Posterior vena cava (tissue), 2 donors: ENCODE measurements at places on chromosomes 12 and 14. TPM values are rescaled to one million over a fixed set of nuclear protein-coding genes. Genes with fewer than 3 reads are reported as not detected.

- DNase-seq, result no peak
Observed at GRCh38 chr12:77062846-77063461, 2.4 kb downstream of the E2F7 start.

DNA sequence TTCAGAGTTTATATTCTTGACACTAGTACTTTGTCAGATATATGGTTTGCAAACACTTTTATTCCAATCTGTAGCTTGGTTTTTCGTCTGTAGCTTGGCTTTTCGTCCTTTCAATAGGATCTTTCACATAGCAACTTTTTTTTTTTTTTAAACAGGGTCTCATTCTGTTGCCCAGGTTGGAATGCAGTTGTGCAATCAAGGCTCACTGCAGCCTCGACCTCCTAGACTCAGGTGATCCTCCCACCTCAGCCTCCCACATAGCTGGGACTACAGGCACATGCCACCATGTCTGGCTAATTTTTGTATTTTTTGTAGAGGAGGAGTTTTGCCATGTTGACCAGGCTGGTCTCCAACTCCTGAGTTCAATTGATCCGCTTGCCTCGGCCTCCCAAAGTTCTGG lies 460.4 kb upstream of the SOX5 start:
- no peak for DNase-seq

DNA sequence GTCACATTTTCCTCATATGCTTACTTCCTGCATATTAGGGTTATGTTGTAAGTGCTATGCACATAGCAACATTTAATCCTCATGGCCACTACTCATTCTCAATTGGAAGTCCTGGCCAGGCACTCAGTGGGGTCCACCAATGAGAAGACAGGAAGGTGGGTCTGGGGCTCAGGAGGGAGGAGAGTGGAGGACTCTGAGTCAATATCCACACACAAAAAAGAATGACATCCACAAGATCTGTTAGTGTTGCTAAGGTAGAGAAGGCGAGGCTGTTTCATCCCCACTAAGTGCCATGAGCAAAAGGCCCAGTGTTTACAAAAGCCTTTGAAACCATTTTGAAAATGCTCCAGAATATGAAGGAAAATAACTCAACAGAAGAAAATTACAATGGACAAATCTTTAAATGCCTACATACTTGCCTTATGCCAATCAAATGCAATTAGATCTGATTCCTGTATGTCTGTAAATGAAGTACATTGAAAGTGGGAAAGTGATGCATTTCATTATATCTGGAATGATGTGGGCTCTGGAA lies 53.9 kb downstream of the EID3 start:
- DNase-seq, result no peak

GRCh38 chr12:130286741-130287440 lies 50.8 kb upstream of the PIWIL1 start:
- DNase-seq, result no peak

DNA sequence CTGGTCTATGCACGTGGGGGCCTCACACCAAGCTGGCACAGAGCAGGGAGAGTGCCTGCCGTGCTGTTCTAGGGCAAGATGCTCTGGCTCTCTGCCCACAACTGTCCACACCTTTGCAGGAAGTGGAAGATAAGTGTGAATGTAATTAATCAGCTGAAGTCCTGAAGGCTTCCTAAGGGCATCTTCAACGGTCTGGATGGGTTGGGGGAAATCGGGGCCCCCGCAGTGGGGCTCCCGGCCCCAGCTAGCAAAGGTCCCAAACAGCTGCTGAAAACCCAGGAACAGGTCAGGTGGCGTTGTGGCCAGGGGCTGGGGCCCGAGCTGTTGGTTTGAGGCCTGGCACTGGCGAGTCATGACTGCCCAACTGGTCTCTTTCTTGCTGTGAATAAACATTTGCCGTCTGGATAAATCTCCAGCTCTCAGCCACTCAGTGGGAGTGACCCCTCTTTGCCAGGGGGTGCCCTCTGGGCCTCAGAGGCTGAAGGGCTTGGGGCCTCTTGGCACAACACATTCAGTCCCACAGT lies 6.7 kb upstream of the SLC25A29 start:
- DNase-seq, result no peak

- no peak for DNase-seq
Observed at GRCh38 chr12:46783871-46784270, 41.9 kb downstream of the SLC38A4 start.

- peak; percentile 98 for DNase-seq
Observed at GRCh38 chr12:54368709-54369596, 4.7 kb upstream of the GPR84 start.

GRCh38 chr14:64326502-64326901 lies 32.3 kb upstream of the ESR2 start:
- DNase-seq, result no peak

DNA sequence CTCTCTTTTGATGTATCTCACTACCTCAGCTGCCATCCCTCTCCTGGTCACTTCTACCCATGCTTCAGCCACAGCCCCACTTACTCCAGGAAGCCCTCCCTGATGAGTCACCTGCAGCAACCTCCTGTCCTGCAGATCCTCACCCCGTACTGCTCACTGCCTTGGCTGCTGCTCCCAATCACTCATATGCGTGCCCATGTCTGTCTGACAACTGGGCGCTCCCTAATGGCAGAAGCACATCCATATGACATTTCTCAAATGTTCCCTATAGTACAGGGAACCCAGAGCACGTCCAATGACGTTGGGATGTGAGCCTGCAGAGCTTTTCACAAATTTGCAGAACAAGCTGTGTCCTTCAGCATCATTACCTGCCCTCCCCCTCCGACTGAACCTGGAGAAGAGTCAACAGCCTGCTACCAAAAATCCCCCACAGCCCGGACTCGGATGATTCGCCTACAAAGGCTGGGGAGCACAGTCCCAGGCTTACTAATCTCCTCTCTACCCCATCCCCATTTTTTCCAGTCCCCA lies 90.0 kb downstream of the SINHCAF start:
- DNase-seq, result no peak

DNA sequence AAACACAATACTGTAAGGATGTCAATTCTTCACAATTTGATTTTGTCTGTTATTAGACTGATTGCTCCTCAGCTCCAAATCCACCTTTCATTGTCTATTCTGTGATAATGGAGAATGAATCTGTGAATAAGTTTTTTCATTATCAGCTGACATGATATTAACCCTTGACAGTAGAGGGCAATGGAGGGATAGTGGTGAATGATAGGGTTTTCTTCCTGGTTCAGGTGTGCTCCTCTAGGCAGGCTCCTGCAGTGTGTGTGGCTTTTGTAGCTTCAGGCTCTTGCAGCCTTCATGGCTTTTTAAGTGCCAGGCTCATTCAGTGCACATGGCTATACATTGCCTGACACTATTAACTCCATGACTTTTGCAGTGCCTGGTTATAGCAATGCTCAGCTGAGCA lies 23.4 kb upstream of the ZNF641 start:
- no peak for DNase-seq

GRCh38 chr12:116202433-116202832 lies 75.1 kb downstream of the MED13L start:
- no peak for DNase-seq

- peak; percentile 95 for DNase-seq
Observed at GRCh38 chr12:54398995-54399793, 14.7 kb upstream of the ZNF385A start.

DNA sequence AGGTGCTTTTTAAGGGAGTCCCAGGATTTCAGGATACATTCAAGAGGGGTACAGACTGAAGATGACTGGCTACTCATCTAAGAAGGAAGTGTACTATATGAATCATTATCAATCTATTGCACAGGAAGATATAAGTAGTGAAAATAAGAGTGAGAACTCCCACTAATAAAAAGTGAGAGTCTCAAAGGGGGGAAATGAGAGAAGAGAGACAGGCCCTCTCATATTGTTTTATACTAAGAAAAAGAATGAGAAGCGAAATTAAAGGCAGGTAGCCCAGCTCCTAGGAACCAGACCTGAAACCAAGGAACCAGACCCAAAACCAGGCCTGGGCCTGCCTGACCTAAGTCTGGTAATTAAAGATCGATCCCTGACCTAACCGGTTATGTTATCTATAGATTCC lies 54.6 kb downstream of the TESPA1 start:
- no peak for DNase-seq

GRCh38 chr14:104874110-104874531 lies 9.1 kb downstream of the CEP170B start:
- no peak for DNase-seq

DNA sequence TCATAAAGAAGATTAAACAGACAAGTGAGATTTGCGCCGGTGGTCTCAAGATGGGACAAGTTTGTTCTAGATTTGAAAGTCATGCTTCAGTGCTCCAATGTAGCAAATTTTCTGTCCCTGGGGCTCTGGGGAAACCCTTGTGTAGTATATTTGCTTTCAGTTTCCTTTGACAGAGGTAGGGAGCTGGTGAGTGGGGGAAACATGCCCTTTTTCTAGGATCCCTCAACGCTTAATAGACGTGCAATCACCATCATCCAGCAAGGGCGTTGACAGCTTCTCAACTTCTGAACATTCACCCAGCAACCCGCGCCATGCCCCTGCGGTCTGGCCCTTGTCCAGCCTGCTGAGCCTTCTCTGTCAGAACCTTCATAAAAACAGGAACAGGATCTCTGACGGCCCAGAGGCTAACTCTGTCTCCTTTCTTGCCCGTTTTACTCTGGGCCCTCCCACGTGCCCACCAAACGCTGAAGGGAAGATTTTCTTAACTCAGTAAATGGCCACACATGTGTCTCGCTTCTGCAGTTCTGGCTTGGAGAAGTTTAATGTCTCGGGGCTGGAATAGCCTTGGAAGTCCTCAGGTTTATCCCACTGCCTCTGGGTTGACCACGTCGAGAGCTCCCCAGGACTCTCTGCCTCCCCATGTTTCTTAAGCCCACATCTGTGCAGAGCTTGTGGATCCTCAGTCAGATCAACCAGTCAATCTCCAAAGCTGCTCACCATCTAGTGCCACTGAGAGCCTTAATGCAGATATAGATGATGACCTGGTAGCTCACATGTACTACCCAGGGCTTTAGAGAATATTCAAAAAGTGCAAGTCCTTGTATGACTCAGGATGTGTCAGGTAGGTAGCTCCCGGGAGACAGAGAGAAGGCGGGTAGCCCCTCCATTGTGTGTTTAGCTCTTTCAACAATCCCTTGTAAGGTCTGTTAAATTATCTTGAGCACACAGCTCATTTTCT lies 58.1 kb upstream of the CCND2 start:
- DNase-seq, result peak; percentile 88

- DNase-seq, result no peak
Observed at GRCh38 chr14:76836029-76836630, 9.9 kb downstream of the LRRC74A start.

DNA sequence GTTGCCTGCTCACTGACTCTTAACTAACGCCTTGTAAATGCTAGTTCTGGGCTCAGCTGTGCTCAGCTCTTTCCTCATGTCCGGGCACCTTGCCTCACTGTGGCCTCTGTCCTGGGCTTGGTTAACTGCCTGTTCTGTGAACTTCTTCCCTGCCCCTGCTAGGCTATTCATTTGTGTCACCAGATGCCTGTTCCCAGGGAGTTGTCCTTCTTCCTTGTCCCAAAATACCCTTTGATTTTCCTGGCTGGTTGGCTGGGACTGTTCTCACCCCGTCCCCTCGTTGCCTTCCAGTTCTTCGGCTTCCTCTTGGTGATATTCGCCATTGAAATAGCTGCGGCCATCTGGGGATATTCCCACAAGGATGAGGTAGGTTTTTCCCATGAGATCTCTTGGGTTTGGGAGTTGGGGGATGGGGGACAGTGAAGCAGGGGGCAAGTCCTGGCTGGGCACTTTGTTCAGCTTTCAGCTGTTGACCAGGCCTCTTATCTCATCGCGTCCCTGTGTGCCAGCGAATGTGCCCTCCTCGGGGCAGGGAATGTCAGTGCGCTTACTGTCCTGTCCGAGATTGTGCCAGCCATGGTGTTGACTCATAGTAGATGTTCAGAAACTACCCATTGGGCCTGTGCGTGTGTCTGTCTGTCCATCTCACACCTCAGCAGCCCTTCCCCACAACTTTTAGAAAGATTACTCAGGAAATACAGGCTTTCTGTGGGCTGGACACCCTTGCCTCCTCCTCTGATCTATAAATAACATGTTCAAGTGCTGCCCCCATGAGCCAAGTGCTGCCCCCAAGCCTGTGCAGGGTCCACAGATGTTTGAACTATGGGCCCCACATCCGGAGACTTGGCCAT lies 33.1 kb downstream of the CD9 start:
- no peak for DNase-seq

DNA sequence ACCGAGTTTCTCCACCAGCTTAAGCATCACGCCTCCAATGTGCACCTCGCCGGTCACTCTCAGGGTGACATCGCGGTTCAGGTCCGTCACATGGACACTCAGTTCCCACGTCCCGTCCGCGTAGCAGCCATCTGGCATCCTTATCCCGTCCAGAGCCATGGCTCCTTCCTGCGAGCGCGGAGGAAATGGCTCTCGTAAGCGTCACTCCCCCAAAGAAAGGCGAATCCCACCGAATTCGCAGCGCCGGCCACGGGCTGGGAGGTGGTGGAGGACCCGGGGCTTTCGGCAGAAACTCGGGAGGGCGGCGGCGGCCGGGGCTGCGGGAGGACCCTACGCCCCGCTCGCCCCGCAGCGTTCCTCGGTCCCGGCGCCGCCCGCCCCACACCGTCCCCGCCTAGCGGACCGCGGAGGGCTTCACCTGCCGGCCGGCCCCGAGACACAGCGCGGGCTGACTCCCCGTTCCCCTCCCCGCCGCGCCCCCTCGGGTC lies 396 bp downstream of the FERMT2 start:
- peak; percentile 84 for DNase-seq

- DNase-seq, result no peak
Observed at GRCh38 chr12:124185971-124186686, 108.8 kb upstream of the RFLNA start.

DNA sequence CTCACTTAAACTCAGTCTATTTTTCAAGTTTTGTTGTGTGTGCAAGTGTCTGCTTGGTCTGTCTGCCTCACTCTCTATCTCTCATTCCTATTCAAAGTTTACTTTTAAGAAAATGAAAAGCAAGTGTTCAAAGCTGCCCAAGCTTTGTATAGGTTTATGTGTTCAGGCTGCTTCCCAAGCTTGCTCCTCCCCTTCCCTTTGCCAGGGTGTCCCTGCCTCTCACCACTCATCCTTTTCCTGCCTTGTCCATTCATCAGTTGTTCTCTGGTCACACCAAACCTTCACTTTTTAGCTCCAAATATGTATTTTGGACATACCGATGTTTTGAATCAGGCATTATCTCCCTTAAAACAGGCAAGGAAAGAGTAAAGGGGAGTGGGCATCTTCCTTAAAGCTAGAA lies 41.3 kb downstream of the STK38L start:
- no peak for DNase-seq

- DNase-seq, result no peak
Observed at GRCh38 chr14:64855721-64856528, 23.8 kb downstream of the SPTB start.

GRCh38 chr12:124679047-124679446 lies 111.6 kb upstream of the NCOR2 start:
- no peak for DNase-seq

GRCh38 chr12:100151769-100152168 lies 9.1 kb upstream of the BLTP3B start:
- DNase-seq, result no peak

RPS29 gene
- total RNA-seq, result 1,062 TPM

TMPRSS12 gene
- total RNA-seq, result not detected

ST8SIA1 gene
- 4.0 TPM for total RNA-seq

CRIP1 gene
- total RNA-seq, result 122 TPM

DNAJC22 gene
- total RNA-seq, result 0.05 TPM

GZMB gene
- 0.79 TPM for total RNA-seq

CLEC4C gene
- total RNA-seq, result not detected
